Activated T-helper 1 cell treated with anti-CD3 and anti-CD28 coated beads, Interleukin-2, amount 50 U/mL, for 16 hours (primary cell): ENCODE measurements at places on chromosomes 2 and 18.

DNA sequence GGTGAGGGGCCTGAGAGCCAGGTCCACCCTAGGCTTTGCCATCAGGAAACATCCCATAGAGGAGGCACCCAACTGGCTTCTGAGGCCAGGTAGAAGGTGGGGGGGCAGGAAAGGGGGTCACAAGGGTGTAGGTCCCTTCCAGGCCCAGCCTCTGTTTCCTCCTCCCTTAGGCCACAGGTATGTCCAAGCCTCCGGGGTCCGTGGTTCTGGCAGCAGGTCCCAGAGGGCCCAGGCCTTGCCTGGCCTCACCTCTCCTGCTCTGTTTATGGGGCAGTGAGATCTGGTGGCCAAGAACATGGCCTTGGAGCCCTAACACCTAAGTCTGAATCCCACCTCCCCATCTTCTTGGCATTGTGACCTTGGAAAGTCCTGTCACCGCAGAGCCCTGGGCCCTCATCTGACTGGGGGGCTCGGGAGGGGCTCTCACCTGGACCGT is 21.6 kb upstream of the GPR17 start:
- DNase-seq: no peak

DNA sequence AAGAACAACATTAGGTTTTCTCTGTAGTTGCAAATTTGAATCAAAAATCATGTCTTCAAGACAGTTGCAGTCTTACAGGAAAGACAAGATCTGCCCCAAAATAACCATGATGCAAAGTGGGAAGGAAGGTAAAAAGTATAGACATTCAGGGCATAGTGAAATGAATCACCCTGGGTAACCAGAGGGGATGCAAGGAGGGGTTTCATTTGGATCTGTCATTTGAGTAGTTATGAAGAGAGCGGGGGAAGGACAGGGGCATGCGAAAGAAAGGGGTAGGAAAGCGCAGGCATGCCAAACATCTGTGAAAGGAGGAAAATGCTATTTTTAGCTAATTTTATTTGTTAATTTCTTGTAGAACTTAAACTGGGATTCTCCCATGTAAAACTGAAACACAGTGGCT is 219.1 kb upstream of the BOD1L2 start:
- DNase-seq: no peak

DNA sequence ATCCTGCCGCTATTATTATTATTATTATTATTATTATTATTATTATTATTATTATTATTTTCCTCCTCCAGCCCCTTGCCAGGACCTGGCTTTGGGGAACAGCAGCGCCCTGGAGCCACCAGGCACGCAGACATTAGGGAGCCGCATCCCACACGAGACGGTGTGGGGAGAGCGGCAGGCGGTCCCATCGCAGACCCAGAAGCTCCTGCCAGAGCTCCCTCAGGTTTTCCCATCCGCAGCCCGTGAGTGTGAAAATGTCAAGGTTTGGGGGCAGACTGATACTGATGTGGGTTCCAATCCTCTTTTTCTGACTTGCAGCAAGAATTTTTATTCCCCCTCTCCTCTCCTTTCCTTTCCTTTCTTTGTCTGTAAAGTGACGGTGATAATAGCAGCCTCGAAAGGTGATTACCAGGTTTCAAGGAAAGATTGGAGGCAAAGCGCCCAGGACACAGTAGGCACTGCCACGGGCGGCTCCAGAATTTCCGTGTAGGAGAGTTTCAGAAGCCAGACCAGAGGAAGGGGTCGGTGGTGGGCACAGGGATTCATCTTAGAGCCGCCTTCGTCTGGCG is 816 bp downstream of the SCTR start:
- no peak for DNase-seq

DNA sequence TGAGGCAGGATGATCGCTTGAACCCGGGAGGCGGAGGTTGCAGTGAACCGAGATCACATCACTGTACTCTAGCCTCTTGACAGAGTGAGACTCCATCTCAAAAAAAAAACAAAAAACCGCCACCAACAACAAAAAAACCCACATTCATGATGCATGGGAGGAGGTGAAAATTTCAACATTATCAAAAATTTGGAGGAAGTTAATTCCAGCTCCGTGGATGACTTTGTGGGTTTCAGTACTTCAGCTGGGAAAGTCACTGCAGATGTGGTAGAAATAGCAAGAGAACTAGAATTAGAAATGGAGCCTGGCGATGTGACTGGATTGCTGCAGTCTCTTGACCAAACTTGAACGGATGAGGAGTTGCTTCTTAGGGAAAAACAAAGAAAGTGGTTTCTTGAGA is 74.3 kb downstream of the PRKCE start:
- DNase-seq: no peak

- no peak for DNase-seq
Observed at GRCh38 chr2:176832086-176832485, 380.5 kb upstream of the HNRNPA3 start.

DNA sequence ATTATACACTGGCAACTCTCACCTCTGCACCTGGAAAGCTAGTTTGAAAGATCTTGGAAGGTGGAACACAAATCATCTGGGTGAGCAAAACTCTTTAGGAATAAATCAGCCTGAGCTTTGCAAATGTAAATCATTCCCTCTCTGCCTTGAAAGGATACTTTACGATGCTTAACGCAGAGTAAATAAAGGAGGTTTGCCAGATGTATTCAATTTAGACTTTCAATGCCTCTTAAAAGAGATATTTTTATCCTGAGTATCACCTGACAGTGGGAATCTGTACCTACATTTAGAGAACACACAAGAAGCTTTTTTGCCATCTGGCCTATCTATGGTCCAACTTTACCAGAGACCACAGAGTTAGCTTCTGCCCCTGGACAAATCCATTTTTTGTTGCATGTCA is 983.2 kb upstream of the CDH2 start:
- DNase-seq: no peak

DNA sequence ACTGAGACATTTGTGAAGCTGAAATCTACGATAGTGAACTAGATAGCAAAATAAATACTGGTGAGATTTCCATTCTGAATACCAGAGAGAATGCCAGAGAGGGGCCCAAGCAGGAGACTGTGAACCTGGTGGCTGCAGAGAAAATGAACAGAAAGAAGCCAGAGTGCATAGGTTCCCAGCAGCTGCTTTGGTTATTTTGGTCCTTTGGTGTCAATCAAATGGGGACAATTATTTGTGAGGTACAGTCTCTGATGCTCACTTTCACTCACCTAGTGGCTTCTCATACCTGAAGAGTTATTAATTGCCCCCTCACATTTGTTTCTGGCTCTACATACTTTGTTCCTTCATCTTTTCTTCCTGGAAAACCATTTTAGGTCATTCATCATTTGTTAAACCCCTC is 812.1 kb downstream of the CPS1 start:
- DNase-seq: no peak

GRCh38 chr2:186269536-186269935 is 216.5 kb upstream of the ZC3H15 start:
- DNase-seq: no peak

DNA sequence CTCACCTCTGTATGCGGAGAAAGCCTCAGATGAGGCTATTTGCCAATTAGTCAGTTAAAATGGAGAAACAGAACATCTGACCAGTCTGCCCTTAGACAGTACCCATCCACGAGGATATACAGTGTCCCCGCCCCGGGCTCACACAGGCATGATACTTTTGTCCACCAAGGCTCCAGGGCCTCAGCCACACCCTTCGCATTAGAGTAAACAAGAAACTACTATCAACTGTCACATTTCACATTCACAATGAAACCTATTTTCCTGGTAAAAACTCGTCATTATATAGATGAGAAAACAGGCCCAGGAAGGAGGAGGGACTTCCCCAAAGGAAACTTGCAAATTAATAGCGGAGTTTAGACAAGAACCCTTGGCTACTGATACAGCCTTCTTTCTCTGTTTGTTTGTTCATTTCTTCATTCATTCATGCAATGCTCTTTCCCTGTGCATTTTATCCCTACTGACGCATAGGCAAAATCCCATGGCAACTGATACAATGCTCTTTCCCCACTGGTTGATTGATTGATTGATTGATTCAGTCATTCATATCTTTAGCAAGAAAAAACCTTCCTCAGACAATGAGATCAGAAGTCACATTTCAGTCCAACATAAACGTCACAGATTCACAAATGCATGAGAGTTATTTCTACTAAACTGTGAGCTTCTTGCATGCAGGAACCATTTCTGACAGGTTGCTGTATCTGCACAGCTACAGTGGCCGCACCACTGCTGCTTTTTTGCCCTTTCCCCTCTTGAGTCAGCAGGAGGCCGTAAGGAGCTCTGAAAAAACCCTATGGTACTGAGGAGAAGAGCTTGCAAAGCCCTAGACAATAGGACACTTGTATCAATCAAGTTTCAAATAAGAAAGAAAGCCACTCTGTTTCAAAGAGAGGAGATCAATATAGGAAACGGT is 777.1 kb downstream of the RNF144A start:
- DNase-seq: no peak
